ENCODE measurements at places on chromosomes 7 and 10.
A peak's percentile ranks its signal among the peaks of the same experiment; 100 is the strongest.

DNA sequence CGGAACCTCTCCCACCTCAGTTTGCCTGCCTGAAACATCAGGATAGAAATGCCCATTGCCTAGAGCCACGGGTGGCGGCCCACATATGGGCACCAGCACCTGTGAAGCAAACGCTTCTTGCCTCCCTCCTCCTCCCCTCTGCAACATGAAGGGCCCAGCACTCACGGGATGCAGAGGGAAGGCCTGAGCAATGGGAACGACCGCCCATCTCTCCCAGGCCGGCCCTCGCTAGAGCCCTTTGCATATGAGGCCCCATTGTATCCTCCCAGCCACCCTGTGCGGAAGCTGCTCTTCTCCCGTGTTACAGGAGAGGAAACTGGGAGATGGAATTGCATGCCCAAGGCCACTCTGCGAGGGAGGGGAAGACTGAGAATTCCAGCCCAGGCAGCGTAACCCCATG is 88.2 kb downstream of the RGS10 start:
- no peak for DNase-seq

DNA sequence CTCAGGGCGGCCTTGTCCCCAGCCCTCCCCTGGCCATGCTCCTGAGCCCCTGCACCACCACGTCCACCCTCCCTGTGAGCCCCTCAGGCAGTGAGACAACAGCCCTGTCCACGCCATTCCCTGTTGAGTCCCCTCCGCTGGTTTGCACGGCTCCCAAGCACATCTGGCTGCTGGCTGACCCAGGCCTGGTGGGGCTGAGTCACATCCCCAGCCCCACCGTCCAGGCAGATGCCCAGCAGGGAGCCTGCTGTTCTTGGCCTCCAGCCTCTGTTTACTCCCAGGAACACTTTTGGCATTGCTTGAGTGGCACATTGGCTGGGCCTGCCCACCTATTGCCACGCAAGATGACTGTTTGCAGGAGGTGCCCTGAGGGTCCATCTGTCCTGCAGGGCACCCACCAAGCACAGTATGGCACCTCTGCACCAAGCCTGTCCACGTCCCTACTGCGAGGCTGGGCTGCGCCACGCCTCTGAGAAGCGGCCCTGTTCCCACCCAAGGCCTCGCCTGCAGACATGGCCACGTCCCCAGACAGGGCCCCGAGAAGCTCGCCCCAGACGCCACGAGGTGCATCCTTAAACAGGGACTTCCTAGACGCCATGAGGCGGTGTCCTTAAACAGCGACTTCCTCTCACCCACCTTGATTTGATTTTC is 48.4 kb upstream of the INPP5A start:
- no peak for DNase-seq

GRCh38 chr10:6336016-6336415 is 133.3 kb downstream of the PFKFB3 start:
- no peak for DNase-seq

- peak; percentile 49 for DNase-seq
Observed at GRCh38 chr7:47375121-47375938, 206.6 kb downstream of the TNS3 start.

- no peak for DNase-seq
Observed at GRCh38 chr7:120054376-120055100, 218.4 kb upstream of the KCND2 start.

- peak; percentile 22 for DNase-seq
Observed at GRCh38 chr7:122726881-122727280, 24.2 kb upstream of the RNF148 start.

GRCh38 chr7:33109005-33109757 is at the start of gene RP9:
RP9 (minus strand) TSS chr7:33109404; CDS start chr7:33109372, 32 bp downstream.
- DNase-seq, result peak; percentile 90

GRCh38 chr10:121796342-121796741 is 131.5 kb downstream of the ATE1 start:
- DNase-seq, result no peak

GRCh38 chr7:28754027-28754426 is 204.1 kb downstream of the TRIL start:
- peak; percentile 39 for DNase-seq

DNA sequence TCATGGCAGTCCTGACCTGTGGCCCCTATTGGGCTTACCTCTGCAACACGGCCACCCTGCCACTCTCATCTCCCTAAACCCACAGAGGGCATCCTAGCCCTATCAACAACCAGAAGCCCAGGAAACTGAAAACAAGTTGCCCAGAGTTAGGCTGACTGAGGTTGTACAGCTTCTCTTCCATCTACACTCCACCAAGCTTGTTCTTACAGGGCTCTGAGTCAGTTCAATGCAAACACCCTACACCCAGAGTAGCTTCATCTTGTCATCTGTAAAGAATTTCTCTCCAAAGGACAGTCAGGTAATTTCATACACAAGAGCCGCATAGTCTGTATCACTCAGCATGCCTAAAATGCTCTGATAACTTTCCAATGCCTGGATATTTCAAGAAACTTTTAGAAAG is 175.4 kb downstream of the ARID5B start:
- peak; percentile 5 for DNase-seq

- DNase-seq, result no peak
Observed at GRCh38 chr7:141200191-141201108, 126.6 kb downstream of the TMEM178B start.

DNA sequence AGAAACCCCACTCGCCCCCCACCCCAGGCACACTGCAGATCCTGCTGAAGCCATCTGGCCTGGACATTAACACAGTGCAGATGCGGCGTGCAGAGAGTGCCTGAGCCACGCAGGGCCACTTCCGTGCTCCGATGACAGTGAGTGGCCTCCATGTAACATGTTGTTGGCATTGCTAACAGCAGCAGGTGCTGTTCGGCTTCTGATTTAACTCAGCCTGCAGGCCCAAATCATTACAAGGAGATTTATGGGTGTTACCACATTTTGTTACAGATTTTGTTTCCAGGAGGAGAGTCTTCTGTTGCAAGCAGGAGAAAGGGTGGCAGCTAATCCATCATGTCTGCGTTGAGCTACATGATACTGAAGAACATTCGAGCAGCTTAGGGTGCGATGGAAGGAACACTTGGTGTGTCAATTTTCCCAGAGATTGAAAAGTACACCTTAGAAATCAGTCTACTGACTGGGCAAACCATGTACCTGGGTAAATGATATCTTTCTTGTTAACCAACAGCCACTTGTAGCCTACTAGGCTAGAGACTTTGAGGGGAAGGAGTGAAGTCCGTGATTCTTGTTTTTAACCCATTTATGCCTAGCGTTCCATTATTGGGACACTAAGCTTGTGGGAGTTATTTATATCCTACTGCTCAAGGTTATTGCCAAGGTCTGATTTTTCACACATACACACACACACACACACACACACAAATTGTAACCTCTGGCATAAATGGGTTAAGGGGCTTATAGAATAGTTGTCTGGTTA is 90.0 kb downstream of the JCAD start:
- DNase-seq, result no peak

- DNase-seq, result no peak
Observed at GRCh38 chr10:120108916-120109315, 216.4 kb downstream of the SEC23IP start.

DNA sequence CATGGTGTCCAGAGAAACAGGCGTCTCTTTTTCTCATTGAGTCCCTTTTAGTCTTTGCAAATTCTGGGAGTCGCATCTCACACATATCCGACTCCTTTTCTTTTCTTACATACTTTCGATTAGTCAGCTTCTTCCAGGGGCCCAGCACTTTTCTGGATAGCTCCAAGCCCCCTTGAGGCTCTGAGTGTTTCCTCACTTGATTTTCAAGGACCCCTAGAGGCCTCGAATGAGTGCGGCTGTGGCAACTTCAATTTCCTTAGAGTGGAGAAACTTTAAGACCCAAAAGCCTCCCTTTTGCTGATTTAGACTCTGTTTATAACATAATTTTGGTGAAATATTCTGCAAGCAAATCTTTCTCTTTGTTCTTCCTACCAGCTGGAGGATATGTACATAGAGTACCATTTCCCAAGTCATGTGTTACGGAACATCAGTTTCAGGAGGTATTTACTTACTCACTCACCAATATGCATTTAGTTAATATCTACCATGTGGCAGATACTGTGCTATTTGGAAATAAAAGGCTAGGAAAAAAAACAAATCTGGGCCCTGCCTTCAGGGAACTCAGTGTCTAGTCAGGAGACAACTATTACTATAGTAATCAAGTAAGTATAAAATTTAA is 555.2 kb downstream of the REEP3 start:
- no peak for DNase-seq

DNA sequence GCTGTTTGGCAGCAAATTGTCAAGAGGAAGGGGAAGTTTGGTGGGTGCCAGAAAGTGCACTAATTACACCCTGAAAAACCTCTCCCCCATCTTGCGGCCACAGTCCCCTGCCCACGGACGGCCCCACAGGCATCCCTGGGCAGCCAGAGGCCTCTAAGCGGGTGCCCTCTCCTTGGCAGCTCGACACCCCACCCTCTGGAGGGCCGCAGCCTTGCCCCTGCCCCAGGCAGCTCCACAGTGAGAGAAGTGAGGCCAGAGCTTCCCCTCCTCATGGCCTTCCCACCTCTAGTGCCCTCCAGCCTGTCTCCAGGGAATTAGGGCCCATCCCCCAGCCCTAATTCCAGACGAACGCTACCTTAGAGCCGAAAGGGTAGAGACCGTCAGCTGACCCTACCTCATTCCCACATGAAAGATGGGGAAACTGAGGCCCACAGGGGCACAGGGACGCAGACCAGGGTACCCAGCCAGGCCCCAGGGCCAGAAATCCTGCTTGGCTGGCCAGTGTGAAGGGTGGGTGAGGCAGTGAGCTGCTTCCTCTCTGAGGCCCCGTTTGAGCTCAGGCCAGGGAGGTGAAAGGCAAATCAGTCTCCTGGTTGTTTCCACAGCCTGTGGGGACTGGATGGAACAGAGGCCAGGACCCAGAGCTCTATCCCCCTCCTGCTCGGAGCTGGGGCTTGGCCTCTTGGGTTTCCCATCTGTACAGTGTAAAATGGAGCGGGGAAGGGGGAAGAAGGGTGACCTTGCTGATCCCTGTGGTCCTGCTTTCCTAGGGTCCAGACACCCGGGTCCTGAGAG is 10.0 kb downstream of the ZCCHC24 start:
- no peak for DNase-seq

GRCh38 chr10:132441818-132442524 is 45.0 kb downstream of the PWWP2B start:
- no peak for DNase-seq

DNA sequence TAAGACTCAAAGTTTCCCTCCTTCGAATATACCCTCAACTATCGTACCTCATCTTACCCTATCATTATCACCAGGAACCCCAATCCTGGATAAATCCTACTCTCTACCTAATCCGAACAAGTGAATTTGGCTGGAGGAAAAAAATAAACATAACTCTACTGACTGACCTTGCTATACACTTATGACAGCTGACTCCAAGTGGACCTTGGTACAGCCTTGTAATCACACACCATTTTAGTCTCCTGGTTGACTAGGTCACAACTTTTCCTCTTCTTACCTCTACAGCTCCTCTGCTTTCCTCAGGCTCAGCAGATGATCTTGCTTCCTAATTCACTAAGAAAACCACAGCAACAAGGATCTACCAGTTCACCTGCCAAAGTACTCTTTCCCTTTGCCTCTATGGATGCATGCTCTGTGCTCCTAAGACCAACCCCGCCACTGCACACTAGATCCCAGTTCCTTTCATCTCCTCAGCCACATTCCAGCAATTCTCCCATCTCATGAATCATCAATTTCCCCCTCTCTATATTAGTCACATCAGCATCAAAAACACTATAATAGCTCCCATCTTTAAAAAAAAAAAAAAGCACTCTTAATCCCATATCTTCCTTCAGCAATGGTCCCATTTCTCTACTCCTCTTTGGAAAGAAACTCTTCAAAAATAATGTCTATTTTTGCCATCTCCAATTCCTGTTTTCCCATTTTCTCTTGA is 35.5 kb downstream of the COA1 start:
- DNase-seq, result no peak

DNA sequence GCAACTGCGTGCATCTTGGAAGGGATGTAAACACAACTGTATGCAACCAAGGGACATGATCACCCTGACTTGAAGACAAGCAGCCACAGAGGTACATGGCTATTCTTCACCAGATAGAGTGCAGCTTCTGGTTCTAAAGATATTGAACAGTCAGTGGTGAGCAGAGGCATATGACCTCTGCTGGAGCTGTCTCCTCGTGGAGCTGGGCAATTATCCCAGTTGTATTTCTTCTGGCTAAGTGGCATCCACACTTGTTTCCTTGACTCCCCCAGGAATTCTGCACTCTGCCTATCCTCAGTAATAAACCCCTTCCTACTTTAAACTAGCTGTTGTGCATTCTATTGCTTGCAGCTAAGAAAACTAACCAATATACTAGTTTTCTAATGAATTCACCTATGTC is 216.8 kb downstream of the THSD7A start:
- DNase-seq, result peak; percentile 77

DNA sequence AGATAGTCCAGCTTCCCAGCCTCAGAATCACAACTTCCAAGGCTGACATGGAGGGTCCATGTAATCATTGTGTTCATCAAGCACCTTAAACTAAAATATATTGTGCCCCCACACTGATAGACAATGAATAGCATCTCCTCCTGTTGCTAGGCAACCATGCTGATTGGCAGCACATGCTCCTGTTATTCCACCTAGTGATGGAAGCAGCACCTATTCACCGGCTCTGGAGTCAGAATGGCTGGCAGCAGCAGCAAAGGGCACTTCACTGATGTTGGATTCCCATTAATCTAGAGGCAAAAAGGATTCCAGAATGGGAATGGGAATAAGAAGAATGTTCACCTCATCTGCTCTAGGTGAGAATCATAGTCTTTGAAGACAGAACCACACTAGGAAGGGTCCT is 55.0 kb downstream of the RELN start:
- peak; percentile 51 for DNase-seq

DNA sequence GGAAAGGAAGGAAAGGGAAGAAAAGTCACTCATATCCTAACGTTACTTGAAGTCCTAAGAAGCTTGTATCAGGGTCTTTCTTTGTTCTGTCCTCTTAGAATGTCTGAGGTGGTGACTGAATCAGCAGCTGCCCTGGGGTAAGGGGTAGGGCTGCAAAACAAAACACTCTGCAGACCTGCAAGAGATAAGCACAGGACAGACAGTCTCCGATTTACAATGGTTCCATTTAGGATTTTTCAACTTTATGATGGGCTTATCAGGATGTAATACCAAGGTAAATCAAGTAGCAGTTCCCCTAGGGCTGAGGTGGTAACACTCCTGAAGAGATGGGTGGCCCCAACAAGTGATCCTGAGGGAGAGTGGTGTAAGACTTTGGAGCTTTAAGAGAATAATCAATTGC is 16.5 kb downstream of the KDM7A start:
- DNase-seq, result no peak

- DNase-seq, result no peak
Observed at GRCh38 chr10:11238893-11239292, 221.2 kb downstream of the CELF2 start.
